ENCODE measurements at places on chromosomes 12 and 14.

DNA sequence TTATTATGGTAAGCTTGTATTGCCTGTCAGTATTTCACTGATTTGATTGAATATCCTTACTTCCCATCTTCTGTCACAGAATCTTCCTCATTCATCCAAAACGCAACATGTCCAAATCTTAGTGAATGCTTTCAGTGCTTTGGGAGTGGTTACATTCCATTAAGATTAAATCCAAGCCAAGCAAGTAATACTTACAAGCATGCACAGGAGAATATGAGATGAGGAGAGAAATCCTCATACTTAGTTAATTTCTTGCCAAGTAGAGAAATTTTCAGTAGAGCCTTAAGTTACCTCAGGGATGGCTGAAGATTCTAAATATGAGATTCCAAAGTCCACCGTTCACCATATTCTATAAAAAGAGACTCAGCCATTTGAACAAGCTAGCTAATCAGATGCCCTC is 316.0 kb downstream of the RAD51B start:
- DNase-seq = no peak

- no peak for DNase-seq
Measured at GRCh38 chr12:99200711-99201384, 446.7 kb upstream of the GARIN6 start.

- peak; percentile 4 for DNase-seq
Measured at GRCh38 chr12:108214486-108214885, 85.4 kb downstream of the WSCD2 start.

GRCh38 chr12:68067762-68068376 is 78.6 kb downstream of the IFNG-AS1 start:
- no peak for DNase-seq

DNA sequence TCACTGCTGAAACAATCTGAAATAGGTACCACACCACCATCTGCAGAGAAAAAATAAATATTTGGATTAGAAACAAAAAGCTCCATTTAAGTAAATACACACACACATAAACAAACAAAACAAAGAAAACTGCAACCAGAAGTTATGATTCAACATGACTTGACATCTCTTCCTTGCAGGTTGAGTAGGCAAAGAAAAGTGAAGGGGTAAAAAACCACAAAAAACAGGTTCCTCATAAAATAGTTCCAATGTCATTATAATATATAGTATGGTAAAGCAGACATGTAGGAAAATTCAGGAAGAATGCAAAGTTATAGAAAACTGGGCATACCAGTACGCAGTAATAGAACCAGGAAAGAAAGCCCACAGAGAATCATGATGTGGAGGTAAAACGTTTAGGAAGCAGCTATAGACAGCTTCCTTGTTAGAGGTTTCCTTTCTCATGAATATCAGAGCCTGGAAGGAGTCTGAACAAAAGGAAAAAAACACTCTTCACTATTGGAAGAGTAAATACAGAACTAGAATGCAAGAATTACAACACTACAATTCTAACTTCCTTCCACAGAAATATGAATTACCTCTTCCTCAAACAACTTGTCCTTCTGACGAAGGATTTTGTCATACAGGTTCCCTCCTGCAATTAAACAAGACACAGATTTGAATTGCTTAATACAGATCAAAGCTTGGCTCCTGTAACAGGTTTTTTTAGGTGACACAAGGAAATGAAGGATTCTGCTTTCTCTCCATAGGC is 6.1 kb downstream of the NEK9 start:
- no peak for DNase-seq
